ENCODE measurements at places on chromosomes 1 and 21. TPM values are rescaled to one million over a fixed set of nuclear protein-coding genes. Genes with fewer than 3 reads are reported as not detected.
A peak's percentile ranks its signal among the peaks of the same experiment; 100 is the strongest.

DNA sequence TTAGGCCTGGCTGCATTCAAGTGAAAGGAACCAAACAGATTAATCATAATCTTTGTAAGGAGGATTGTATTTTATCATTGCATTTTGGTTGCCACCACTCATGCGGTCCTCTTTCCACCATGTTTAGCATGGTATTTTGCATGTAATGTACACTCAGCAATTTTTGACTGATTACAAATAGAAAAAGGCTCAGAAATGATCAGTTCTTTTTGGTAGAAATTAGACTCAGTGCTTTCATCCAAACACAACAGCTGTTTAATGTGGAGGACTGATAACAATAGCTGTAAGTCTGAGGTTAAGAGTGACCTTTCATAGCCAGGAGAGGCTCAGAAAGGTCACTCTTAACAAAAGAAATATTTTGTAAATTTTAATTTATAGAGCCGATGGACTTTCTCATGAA is 25.3 kb upstream of the DPH5 start:
- no peaks in the 10 kb centered on the region for H3K4me1 ChIP-seq
- DNase-seq, result no peak
- no peaks in the 10 kb centered on the region for H3K27me3 ChIP-seq
- H3K4me3 ChIP-seq, result no peak overlapping the region

DNA sequence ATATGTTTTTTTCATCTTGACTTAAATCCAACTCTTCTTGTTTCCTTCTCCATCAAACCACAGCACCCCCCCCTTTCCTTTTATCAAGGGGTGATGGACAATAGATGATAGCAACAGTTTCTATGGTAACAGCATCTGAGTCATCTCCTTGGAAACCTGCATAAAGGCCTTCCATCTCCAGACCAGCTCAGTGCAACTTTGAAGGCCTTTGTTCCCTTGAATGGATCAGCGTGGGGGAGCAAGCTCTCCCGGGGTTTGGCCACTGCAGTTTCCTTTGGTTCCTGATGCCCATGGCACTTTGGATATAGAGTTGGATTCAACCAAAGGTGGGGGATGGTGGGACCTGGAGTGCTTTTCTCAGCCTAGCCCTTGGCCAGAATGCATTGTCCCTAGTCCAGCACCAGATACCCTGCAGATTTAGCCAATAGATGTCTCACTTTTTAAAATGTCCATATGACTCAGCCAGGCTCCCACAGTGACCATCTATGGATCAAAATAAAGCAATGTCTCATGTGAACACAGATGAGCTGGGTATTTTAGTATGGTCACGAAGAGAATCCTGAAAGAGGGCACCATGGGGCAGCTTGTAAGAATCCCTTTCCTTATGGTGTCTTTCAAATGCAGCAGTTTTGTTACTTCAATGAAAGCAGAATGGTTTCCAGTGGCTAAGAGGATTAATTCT is 127.7 kb downstream of the SPATA46 start:
- H3K27me3 ChIP-seq, result no peaks in the 10 kb centered on the region
- no peaks in the 10 kb centered on the region for H3K36me3 ChIP-seq
- no peak overlapping the region for H3K27ac ChIP-seq
- no peaks in the 10 kb centered on the region for H3K4me1 ChIP-seq
- no peak for DNase-seq

- no peaks in the 10 kb centered on the region for H3K27me3 ChIP-seq
- no peak overlapping the region for H3K4me3 ChIP-seq
- DNase-seq, result no peak
- H3K27ac ChIP-seq, result no peak overlapping the region
Observed at GRCh38 chr1:213247038-213247437, 196.0 kb downstream of the RPS6KC1 start.

DNA sequence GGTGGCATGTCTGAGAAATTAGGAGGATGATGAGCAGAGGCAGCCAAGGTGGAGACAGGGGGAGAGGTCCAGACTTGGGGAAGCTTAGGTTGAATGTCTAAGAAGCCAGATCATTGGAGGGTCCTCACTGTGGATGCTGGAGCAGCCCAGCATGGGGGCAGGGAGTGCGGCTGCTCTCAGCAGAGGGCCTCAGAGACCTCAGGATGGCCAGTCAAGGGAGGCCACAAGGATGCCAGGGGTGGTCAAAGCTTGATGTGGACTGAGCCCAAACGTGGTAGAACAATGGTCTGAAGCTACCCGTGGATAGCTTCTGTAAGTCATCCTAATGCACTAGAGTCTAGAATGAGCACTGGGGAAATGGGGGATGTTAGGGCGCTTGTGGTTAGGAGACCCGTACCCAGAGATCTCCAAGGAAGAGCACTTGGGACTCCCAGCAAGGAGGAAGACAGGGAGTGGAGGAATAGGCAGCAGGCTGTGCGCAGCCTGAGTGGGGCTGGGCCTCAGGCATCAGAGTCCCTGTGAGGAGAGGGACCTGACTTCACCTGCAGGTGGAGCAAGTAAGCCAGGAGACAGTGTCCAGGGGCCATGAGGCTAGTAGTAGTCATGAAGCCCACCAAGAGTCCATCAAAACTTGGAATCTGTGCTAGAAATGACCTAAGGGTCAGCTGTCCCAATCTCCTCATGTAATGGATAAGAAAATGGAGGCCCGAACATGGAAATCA is 4.3 kb upstream of the S100A9 start:
- H3K4me1 ChIP-seq, result peaks cover 42% of the 10 kb centered on the region
- no peak overlapping the region for H3K27ac ChIP-seq
- H3K4me3 ChIP-seq, result no peak overlapping the region
- DNase-seq, result peak; percentile 65
- no peaks in the 10 kb centered on the region for H3K36me3 ChIP-seq

LCE3D gene
- total RNA-seq, result not detected

All from PC-3 (cell line).